Activated CD4-positive, alpha-beta T cell treated with anti-CD3 and anti-CD28 coated beads, Interleukin-2, Interleukin-4, amounts not matched to agents 100 ng/mL and 50 ng/mL, durations not matched to agents 16 hours and 8 hours (primary cell): ENCODE measurements at places on chromosomes 12 and 14.

DNA sequence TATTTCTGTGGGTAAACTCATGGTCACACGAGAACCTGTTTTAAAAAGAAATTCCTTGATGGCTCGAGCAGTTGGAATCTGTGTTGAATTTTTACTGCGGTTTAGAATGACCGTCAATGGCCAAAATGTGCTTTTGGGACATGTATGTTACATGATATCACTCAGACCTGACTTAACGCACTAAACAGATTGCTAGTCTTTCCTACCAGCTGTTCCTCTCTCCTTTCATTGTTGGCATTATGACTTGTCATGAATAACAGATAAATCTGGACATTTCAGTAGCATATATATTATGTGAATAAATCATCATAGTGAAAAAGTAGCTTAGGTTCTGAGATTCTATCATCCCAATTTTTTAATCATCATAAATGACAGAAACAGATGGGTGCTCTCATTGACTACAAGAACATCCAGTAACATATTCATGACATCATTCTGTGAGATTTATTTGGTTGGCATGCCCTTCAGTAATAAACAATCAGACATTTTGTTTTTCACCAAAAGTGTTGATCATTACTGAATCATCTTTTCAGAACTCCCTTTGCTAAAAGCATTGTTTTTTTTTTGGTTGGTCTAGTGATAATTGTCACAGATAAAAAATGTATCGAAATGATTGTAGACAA, 57.9 kb upstream of the NAV3 start:
- DNase-seq = no peak

GRCh38 chr14:79090641-79091180, 920.5 kb downstream of the NRXN3 start:
- DNase-seq = no peak

GRCh38 chr14:36521598-36522345, 1.7 kb upstream of the NKX2-1 start:
- no peak for DNase-seq

- no peak for DNase-seq
Measured at GRCh38 chr14:73833530-73834260, 17.9 kb upstream of the PTGR2 start.

GRCh38 chr12:116885491-116885890, 4.2 kb upstream of the HRK start:
- no peak for DNase-seq

DNA sequence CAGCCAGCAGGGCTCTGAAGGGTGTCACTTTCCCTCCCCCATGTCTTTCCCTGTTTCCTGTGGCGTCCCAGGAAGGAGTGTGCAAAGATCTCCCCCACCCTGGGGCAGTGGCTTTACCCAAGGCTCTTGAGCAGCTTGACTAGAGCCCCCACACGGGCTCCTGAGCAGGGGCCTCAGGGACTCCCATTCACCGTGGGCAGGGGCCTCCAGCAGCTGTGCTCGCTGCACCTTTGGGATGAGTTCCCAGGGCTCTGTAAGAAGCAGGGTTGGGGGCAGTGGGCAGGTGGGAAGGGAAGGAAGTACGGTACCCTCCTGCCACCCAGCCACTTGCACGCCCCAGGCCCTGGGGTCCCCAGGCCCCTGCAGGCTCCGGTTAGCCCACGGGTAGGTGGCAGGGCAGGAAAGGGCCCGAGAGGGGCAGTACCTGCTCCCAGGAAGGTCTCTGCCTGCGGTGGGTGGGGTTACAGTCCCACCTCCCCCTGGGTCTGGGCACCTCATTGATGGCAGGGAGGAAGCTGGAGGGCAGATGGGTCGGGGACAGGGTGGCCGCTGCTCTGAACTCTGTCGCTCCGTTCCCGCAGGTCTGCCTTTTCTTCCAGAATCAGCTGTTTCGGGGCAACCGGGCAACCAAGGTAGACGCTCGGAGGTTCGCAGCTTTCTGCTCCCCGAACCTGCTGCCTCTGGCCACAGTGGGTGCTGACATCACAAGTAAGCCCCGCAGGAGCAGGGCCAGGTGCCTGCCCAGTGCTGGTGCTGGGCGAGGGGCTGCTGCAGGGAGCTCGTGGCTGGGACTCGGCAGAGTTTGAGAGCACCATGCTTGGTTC, 13.0 kb downstream of the ASPG start:
- no peak for DNase-seq

GRCh38 chr14:51581017-51581881, 70.5 kb upstream of the FRMD6 start:
- DNase-seq = no peak

GRCh38 chr12:100936661-100937060, 142.1 kb downstream of the ANO4 start:
- no peak for DNase-seq

- no peak for DNase-seq
Measured at GRCh38 chr12:57435293-57435692, 709 bp downstream of the INHBC start.

GRCh38 chr12:132827763-132828703, 636 bp downstream of the GOLGA3 start:
- no peak for DNase-seq
